ENCODE measurements at places on chromosomes 5 and 9.

- no peak for DNase-seq
Observed at GRCh38 chr5:73388306-73388684, 60.3 kb downstream of the FOXD1 start.

GRCh38 chr5:160475864-160476438 is 54.3 kb downstream of the PTTG1 start:
- no peak for DNase-seq

DNA sequence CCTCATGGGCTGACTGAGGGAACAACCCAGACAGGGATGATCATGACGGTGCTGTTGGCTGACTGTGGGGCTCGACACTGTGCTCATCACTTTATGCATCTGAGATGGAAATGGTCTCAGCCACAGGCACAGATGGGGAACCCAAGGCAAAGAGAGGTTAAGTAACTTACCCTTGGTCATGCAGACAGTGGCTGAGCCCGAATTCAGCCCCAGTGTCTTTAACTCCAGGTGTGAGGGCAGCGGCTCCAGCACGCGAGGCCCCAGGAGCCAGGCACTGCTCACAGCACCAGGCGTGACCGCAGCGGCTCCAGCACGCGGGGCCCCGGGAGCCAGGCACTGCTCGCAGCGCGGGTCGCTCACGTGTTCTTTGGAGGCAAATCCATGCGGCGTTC is 45.3 kb upstream of the FCN1 start:
- no peak for DNase-seq

GRCh38 chr9:1839909-1840308 is 175.2 kb upstream of the SMARCA2 start:
- DNase-seq: no peak

DNA sequence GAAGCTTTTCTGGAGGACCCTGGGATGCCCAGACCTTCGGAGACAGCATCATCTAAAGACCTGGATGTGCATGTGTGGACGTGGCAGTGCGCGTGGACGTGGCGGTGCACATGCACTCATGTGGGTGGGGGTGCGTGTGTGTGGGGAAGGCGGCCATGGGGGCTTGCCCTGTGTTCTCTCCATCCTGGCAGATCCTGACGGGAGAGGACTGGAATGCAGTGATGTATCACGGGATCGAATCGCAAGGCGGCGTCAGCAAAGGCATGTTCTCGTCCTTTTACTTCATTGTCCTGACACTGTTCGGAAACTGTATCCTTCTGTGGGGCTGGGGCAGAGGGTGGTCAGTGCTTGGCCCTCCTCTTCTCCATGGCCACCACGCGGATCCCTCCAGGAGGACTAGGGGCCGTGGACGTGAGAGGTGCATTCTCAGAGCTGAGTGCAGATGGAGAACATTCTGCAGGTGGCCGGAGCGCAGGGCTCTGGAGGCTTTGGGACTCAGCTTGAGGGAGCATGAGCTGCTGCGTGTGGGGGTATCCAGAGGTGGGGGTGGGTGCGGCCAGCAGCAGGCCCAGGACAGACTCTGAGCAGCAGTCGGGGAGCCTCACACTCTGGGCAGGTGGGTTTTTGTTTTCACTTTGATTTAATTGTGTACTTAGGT is 129.1 kb downstream of the CACNA1B start:
- no peak for DNase-seq

DNA sequence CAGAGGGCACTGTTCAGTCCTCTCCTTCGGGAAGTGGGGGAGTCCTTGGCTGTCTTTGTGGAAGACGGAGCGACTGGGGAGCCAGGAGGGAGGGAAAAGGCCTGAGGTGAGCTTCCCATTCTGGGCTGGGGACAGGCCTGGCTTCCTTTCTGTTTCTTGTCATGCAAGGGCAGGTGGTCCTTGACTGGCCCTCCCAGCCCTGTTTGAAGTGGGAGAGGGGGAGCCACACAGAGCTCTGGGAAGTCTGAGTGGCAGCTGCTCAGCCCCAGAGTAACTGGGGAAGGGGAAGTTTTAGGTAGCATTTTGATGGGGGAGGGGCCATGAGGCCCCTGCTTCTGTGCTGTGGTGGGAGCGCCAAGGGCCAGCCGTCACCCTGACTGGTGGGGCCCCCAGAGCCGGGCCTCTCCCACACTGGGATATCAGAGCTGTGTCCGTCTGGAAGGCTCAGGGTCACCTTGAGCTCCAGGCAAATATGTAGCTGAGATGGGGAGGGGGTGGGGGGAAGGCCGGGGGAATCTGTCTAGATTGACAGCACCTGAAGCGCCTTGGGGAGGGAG is 6.5 kb downstream of the UNC5A start:
- no peak for DNase-seq

DNA sequence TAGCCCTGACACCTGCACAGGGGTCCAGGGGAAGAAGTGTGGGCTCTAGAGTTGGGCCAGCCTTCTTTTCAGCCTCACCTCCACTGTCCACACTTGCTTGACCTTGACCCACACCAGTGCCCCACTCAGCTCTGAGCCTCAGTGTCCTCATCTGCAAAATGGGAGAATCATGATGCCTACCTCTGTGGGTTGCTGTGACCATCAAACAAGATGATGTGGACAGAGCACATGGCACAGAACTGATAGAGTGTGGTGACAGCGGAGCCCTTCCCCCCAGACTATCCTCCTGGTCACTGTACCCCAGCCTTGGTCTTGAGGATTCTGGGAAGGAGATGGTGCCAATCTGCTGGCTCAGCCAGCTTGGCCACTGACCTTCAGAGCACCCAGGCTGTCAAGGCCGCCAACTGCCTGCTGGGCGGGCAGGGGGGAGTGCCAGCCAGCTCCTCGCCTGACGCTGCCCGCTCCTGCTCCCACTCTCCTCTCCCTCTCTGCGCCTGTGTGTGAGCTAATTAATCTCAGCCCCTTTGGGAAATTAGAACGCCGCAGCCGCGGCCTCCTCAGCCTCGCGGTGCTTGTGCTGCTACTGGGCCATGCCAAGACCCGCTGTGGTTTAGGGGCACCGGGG is 16.7 kb downstream of the CXXC5 start:
- DNase-seq: no peak

- no peak for DNase-seq
Observed at GRCh38 chr5:91910655-91911054, 527.5 kb upstream of the ARRDC3 start.

GRCh38 chr9:134411440-134412297 is 85.4 kb downstream of the RXRA start:
- DNase-seq: no peak

GRCh38 chr5:110909950-110910349 is 161.6 kb upstream of the TSLP start:
- no peak for DNase-seq

Data from epithelial cell of esophagus (primary cell).